ENCODE measurements at places on chromosomes 4 and X.

GRCh38 chrX:25009407-25009806, 6.4 kb downstream of the ARX start:
- DNase-seq, result no peak

DNA sequence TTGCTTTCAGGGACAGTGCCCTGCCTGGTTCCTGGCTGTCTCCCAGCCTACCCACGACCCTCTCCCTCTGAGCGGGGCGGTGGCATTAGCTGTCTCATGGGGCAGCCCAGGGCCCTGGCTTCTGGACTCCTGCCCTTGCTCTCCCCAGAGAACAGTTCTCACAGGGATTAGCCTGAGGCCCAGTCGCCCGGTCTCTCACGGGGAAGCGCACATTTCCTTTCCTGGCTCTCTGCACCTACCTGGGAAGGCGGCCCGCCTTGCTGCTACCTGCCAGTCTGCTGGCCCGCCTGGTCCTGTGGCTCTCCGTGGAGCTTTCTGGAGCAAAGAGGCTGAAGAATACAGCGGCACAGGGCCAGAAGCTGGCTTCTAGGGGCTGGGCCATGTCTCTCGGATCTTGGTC, 128.4 kb downstream of the FHDC1 start:
- no peak for DNase-seq

DNA sequence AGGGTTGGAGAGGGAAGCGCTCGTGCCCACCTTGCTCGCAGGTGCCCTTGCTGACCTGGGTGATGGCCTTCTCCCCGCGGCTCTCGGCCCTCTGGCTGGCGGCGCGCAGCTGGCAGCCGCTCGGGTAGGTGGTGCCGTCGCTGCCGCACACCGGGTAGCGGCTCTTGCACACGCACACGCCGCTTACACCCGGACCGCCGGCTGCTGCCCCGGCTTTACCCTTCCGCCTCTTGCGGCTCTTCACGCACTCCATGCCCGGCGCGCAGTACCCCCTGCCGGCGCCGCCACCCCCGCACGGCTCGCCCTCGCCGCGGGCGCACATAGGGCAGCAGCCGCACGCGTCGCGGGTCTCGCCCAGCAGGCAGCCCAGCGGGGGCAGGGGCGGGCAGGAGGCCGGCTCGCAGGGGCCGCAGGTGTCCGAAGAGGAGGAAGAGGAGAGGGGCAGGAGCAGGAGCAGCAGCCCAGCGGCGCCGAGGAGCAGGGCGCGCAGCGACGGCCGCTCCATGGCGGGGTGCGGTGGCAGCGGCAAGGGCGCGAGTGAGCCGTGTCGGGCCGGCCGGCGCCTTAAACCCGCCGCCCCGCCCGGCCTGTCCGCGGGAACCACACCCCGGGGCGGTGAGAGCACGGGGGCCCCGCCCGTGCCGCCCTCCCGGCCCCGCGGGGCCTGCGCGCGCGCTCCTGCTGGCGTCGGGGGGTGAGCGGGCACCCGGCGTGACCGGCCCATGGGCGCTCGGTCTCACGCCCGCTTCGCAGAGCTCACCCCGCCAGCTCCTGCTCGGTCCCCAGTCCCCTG, at the start of gene IGFBP7:
IGFBP7 (minus strand) TSS at position 539 of the 793 bp plus-strand sequence; CDS start at position 505, 34 bp downstream.
- DNase-seq, result no peak

- DNase-seq, result no peak
Observed at GRCh38 chrX:140866446-140866845, 135.9 kb upstream of the SPANXB1 start.

GRCh38 chr4:128286474-128287058, 1.0 kb downstream of the PGRMC2 start:
- peak; percentile 7 for DNase-seq

GRCh38 chr4:1961038-1961437, 47.7 kb downstream of the NELFA start:
- no peak for DNase-seq

GRCh38 chr4:16140231-16140878, 56.5 kb upstream of the PROM1 start:
- no peak for DNase-seq

DNA sequence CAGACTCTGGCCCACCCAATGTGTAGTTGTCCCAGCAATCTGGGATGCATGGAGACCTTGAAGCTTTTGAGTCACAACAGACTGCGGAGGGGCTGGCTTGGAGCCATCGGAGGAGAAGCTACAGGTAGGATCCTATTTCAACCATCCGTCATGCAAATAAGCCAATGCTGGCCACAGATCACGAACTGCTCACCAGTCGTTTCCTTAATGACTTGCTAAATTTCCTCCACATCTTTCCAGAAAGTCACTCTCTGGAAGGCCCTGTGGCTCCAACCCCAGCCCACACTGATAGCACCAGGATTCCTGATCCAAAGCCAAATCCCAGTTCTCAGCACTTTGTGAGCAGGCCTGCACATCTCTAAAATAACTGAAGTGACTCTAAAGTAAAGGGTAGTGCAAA, 321.3 kb downstream of the RAB28 start:
- no peak for DNase-seq

DNA sequence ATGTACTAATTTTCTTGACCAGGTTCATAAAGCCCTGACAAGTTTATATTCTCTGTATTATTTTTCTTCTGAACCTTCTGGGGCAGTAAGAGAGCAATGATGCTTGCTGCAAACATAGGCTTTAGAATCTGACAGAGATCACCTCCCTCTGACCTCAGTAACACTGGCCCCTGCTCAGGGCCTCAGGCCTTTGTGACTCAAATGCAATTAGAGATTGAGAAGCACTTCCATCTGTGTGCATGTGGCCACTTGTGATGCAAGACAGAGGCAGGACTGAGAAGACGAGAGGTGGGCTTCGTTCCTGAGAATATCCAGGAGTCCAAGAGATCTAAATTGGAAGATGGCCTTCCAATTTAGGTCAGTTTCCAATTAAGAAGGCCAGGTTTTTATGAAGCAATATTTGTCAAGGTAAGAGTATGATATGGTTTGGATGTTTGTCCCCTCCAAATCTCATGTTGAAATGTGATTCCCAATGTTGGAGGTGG, 82.8 kb upstream of the VEGFC start:
- DNase-seq, result no peak

DNA sequence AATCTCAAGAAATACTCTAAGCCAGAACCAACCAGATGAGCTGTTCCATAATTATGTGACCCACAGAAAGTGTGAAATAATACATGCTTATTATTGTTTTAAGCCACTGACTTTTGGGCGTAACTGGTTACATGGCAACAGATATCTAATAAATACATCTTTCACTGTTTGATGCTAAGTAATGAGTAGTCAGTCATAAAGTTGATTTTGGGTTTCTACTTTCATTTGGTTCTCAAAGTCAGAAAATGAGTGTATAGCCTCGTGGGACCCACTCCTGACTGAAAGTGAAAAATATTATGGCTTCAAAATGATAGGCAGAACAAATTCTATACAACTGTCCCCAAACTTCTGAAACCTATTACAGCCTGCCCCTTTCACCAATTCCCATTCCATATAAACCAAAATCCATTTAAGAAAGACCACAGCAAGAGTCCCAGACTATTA, 88.0 kb upstream of the CBR4 start:
- DNase-seq, result no peak

DNA sequence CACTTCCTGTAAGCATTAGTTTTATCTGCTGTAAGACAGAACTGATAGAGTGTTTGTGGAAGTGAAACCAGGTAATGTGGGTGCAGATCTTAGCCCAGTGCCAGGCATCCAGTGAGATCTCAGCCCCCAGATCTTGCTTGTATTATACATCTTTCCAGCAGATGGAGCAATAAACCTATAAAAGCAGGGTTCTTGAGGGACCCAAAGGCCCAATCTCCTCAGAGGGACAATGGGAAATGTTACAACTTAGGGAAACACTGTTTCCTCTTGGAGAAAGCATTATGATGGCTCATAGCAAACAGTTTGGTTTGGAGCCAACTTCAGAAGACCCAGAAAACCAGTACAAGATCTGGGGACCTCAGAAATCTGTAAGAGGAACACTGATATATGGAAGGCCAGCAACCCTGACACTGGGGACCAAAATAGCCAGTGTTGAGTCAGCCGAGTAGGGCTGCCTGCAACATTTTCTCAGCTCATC, 206.3 kb downstream of the SLC7A11 start:
- no peak for DNase-seq

- DNase-seq, result no peak
Observed at GRCh38 chr4:176653401-176654220, 139.1 kb downstream of the VEGFC start.

DNA sequence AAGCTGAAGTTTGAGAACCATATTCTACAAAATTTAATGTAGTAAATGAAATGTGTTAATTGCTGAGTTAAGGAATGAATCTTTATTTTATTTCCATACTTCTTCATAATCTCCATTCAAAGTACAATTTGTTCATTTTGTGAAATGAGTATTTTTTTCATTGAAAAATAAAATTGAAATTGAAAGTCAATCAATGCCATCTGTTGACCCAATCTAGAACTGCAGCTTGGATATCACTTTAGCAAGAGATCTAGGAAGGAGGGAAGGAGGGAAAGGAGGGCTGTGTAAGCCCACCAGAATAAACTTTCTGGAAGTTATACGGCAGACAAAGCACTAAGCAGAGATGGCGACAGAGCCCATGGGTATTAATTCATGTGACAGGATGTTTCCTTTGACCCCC, 128.4 kb downstream of the ZMAT1 start:
- DNase-seq, result no peak

DNA sequence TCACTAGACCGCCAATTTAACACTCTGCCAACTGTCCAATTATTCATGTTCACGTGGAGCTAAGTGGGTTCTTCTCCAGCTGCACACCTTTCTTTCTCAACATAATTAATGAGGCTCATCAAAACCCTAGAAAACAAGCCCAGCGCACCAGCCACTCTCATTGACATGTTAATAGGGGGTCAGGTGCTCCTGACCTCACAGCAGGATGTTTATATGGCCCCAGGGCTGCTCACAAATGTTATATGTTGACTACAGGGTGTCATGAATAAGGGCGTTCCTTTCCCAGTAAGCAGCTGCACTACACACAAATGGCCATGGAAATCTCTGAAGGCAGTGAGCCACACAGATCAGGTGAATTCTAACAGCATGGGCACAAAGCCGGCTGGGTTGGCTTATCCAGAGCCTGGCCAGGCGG, 209.8 kb downstream of the MGST2 start:
- DNase-seq, result no peak

GRCh38 chr4:6956087-6956433, 46.4 kb downstream of the TBC1D14 start:
- DNase-seq, result no peak

DNA sequence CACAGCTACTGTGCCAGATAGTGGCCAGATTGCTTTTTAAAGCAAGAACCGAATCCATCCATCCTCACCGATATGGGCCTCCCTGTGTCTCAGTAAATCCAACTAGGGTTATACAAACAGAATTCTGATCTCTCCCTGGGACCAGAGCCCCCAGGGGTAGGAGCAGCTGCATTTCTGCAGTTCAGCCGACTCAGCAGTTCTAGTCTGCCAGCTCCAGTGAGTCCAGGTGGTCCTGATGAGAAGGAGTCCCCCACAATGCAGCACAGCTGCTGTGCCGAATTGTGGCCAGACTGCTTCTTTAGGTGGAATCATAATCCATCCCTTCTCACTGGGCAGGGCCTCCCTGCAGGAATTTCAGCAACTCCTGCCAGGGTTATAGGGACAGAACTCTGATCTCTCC, 532.9 kb downstream of the ACTRT1 start:
- no peak for DNase-seq

GRCh38 chr4:91758487-91758886, 545.3 kb upstream of the GRID2 start:
- DNase-seq, result no peak
